ENCODE measurements at places on chromosomes 7 and 10.
A peak's percentile ranks its signal among the peaks of the same experiment; 100 is the strongest.

- no peak for DNase-seq
These were observed 38.2 kb downstream of the GBX1 start for GRCh38 chr7:151129117-151129959.

GRCh38 chr10:90960355-90960814 lies 39.5 kb upstream of the ANKRD1 start:
- DNase-seq: no peak

GRCh38 chr7:2834748-2835441 lies 9.2 kb downstream of the GNA12 start:
- DNase-seq: no peak

GRCh38 chr7:70659263-70659662 lies 472.7 kb upstream of the GALNT17 start:
- no peak for DNase-seq

DNA sequence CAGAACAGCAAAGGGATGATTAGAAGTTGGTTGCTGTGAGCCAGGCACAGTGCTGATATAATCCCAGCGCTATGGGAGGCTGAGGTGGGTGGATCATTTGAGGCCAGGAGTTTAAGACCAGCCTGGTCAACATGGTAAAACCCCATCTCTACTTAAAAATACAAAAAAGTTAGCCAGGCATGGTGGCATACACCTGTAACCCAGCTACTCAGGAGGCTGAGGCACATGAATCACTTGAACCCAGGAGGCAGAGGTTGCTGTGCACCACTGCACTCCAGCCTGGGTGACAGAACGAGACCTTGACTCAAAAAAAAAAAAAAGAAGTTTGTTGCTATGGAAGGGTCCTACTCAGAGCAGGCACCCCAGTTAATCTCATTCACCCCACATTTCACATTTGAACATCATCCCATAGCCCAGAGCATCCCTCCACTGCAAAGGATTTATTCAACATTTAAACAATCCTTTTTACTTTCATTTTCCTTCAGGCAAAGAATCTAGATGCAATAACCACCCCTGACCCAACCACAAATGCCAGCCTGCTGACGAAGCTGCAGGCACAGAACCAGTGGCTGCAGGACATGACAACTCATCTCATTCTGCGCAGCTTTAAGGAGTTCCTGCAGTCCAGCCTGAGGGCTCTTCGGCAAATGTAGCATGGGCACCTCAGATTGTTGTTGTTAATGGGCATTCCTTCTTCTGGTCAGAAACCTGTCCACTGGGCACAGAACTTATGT lies 4.1 kb downstream of the IL6 start:
- DNase-seq: no peak

DNA sequence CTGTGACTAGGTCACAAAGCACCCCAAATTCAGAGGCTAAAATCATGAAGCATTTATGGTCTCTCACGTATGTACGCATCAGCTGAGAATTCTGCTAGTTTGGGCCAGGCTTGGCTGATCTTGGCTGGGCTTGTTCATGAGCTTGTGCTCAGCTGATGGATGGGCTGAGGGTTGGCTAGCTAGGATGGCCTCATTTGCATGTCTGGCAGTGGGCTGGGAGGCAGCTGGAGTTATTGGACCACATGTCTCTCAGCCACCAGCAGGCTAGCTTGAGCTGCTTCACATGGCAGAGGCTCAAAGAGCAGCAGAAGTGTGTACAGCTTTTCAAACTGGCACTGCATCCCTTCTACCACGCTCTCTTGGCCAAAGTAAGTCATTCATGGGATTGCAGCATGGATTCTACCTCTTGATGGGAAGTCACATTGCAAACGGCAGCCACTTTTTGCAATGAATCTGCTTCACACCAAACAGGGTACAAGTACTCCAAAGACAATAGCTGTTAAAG lies 770.3 kb downstream of the TYW1 start:
- no peak for DNase-seq

- DNase-seq: peak; percentile 2
These were observed 6.3 kb upstream of the SFMBT2 start for GRCh38 chr10:7417103-7417623.

DNA sequence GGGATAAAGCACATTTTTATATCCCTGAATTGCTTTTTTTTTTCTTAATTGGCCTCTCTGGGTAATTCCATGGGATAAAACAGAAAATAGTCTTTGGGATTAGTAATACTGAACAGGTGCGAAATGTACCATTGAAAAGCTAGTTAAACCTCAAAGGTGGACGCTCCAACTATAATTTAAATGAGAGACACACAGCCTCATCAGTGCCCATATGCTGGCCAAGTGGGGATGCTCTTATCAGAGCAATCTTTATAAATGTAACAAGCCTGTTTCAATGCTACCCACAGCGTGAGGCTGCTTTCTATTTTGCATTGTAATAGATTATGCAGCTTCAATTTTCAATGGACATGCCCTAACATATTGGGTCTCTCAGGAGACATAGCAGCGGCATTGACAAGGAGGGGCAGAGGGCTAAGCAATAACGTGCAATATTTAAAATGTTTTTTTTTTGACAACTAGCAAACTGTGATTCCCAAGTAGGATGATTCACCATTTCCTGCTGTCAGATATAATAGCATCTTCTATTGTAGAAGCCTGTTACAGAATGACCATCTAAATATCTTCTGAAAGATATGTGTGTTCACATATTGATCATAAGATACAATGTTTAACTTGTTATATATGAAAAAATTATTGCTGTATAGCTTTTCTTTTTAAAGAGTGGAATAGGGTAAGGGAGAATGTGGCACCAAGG lies 91.3 kb upstream of the BET1 start:
- no peak for DNase-seq

DNA sequence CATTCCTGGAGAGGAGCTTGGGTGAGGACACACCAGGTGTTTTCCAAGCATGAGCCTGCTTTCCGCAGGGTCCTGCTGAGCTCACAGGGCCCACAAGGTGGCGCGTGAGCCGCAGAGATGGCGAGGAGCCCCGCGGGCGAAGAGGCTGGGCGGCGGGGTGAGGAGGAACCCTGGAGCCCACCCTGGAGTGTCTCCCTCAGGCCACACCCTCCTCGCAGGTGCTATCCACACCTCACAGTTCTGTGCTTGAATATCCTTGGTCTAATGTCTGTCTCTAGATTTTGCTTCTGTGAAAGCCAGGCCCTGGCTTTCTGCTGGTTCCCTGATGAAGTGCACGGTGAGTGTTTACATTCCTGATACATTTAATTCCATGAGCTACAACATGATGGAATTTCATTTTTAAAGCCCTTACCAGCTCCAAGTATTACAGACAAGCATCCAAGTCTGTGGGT lies 433.6 kb downstream of the ACTR3B start:
- DNase-seq: peak; percentile 32

DNA sequence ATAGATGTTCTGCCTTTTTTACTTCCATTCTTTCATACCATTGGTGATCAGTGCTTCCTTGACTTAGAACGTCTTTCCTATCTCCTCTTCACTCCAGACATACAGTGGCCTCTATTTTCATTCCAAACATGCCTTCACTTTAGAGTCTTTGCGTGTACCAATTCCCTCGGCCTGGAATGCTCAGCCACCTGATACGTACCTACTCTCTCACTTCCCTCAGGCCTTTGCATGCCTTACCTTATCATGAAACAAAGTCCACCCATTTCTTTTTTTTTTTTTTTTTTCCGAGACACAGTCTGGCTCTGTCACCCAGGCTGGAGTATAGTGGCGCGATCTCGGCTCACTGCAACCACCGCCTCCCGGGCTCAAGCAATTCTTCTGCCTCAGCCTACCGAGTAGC lies 2.2 kb upstream of the CCNJ start:
- DNase-seq: no peak

DNA sequence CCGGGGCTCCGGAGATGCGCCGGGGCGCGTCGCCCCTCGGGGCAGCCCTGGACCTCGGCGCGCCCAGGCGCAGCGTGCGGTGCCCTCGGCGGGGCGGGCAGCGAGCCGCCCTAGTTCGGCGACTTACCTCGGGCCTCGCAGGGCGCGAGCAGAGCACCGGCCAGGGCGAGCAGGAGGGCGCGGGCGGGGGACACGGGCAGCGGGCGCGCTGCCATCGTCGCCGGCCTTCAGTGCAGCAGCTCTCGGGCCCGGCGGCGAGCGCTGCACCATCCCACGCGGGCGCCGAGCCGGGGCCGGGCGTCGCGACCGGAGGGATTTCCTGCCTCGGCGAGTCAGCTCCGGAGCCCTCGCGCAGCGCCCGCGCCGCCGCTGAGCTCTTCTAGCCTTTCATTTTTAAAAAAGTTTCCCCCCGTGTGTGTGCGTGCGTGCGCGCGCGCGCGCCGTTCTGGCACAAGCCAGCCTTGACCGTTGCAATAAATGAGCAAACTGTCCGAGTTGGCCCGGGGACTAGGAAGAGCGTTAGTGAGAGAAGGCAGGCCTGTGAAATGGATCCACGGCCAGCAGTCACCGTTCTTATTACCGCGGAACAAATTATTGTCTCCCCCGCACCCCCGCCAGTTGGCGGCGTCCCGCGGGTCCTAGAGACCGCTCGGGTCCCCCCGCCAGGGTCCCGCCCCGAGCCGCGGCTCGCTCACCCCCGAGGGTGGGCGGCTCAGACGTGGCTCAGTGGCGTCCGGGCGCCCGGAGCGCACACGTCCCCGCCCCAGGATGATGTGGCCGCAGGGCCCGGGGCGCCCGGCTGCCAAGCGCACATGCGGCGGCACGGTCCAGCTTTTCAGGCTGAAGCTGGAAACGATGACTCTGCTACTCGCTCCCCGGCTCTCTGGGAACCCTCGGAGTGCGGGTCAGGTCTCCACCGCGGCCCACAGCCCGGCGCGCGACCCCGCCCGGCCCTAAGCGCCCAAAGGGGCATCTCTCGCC lies at the start of gene ADAM12:
Gene ADAM12 (minus strand): TSS at position 547 of the 981 bp plus-strand sequence. CDS start 332 bp downstream, at position 215.
- DNase-seq: no peak

GRCh38 chr7:72493850-72494661 lies 81.9 kb upstream of the CALN1 start:
- peak; percentile 36 for DNase-seq

- DNase-seq: no peak
These were observed 2.9 kb downstream of the MACROH2A2 start for GRCh38 chr10:70055550-70055949.

DNA sequence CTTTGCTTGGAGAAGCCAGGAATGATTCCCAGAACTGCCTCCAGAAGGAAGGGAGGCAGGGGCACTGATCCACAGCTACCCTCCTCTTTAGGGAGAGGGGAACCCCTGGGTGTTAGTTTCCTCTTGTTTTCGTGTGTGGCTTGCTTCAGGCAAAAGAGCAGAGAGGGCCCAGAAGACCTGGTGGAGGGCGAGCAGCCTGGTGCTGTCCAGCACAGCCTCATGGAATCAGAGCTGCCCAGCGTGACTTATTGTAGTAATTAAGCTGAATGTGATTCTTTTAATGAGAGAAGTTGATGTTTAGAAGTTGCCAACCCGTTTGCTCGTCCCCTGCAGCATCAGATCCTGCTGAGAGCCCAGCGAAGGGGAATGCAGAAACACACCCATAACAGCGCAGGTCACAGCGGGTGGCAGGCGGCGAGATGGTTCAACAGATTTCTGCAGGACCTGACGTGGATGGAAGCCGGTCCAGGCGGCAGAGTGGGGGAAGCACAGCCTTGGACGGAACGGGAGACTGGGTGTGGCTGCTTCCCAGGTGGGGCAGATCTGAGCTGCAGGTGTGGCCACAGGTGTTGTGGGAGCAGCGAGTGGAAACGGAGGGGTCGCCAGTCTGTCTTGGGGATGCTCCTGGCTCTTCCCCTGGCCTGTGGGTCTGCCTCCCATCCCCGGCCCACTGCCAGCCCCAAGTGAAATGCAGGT lies 53.7 kb upstream of the SHH start:
- no peak for DNase-seq

DNA sequence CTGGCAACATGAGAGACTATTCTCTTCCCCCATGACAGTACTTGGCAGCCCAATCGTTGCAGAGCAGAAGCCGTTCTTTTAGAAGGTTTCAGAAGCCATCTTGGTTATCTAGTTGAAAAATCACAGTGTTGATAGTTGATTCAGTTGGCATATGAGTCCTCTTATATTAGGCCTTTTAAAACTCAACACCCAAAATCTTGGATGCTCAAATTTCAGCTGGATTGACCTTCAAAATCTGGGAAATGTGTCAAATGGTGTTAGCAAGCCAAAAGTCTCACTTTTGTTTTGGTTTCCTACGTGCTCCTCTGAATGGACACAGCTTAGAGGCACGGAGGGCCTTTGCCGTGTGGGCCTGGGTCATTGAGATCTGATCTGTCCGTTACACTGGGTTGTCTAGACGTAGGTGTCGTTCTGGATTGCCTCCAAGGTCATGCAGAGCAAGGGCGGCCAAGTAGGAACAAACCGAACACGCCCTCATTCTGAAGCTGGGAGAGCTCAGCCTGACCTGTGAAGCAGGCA lies 59.3 kb upstream of the BMPER start:
- no peak for DNase-seq

DNA sequence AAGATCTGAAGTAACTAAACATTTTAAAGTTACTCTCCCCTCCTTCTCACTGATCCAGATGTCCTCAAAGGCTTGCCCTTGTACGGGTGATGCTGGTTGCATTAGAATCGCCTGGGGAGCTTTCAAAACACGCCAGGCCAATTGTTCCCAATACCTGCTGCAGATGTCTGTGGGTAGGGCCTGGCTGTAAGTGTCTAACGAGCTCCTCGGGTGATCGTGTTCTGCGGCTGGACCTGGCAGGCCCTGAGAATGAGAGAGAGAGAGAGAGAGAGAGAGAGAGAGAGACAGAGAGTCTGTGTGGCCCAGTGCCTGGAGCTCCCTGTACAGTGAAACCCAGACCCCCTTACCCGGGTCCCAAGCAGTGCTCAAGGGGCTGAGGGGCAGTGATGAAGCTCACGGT lies 8.4 kb downstream of the COL13A1 start:
- DNase-seq: no peak

GRCh38 chr7:126026421-126027088 lies 1096.9 kb upstream of the POT1 start:
- peak; percentile 75 for DNase-seq

- no peak for DNase-seq
These were observed 40.5 kb upstream of the TMEM273 start for GRCh38 chr10:49228677-49229076.

DNA sequence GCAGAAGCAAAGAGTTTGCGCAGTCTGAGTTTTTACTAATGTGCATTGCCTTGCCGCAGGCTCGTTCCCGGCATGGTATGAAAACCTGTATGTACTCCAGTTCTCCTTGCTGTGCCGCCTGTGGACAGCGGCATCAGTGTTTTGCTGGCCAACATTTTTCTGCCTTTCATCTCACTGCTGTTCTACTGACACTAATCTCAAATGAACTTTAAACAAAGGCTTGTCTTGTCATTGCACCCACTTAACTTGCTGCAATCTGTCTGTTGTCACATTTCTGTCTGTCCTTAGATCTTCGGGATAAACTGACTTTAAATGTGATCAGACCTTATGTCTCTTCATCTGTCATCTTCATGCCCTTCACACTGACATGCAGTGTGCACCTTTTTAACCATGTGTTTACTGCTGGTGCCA lies 71.7 kb upstream of the ZNRF2 start:
- DNase-seq: no peak

- no peak for DNase-seq
These were observed 647.8 kb downstream of the INHBA start for GRCh38 chr7:41054960-41055661.

All from NCI-H1105 treated with DMSO at 0.1 percent for 48 hours (cell line).